ENCODE measurements at places on chromosomes 11 and 22.
A peak's percentile ranks its signal among the peaks of the same experiment; 100 is the strongest.

DNA sequence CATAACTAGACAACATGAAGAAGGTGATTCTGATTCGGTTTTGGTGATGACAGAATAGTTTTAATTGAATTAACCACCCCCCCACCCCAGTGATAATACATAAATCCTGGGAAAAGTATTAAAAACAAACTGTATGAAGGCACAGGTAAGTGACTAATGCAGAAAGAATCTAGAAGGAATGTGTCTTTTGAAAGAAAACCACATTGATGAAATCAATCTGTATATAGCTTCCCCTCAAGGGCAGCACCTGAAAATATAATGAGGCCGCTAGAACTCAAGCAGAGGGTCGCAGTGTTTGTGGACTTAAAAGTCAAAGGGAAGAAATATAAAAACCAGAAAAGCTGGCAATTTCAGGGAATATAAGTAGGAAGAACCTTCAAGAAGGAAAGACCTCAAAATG, 580.5 kb upstream of the CHORDC1 start:
- no peak overlapping the region for H3K27ac ChIP-seq
- H3K4me3 ChIP-seq = no peak overlapping the region
- H3K36me3 ChIP-seq = no peaks in the 10 kb centered on the region
- no peaks in the 10 kb centered on the region for H3K4me1 ChIP-seq

GRCh38 chr11:76269247-76269646, 62.9 kb upstream of the WNT11 start:
- H3K27ac ChIP-seq = no peak overlapping the region
- no peak for DNase-seq
- H3K36me3 ChIP-seq = no peaks in the 10 kb centered on the region
- no peak overlapping the region for H3K4me3 ChIP-seq

- peaks cover 15% of the 10 kb centered on the region for H3K4me1 ChIP-seq
- no peaks in the 10 kb centered on the region for H3K27me3 ChIP-seq
- DNase-seq = no peak
- H3K4me3 ChIP-seq = no peak overlapping the region
- no peak overlapping the region for H3K27ac ChIP-seq
Observed at GRCh38 chr11:10607462-10608132, 39.1 kb upstream of the LYVE1 start.

- no peak for DNase-seq
- H3K27ac ChIP-seq = no peak overlapping the region
- no peaks in the 10 kb centered on the region for H3K27me3 ChIP-seq
- H3K4me3 ChIP-seq = no peak overlapping the region
- H3K4me1 ChIP-seq = no peaks in the 10 kb centered on the region
Observed at GRCh38 chr11:36550385-36551115, 17.3 kb upstream of the RAG1 start.

- H3K27me3 ChIP-seq = no peaks in the 10 kb centered on the region
- peak; percentile 70 for DNase-seq
- H3K4me3 ChIP-seq = no peak overlapping the region
- no peak overlapping the region for H3K27ac ChIP-seq
- no peaks in the 10 kb centered on the region for H3K36me3 ChIP-seq
- no peaks in the 10 kb centered on the region for H3K4me1 ChIP-seq
Observed at GRCh38 chr11:61187505-61188130, 15.7 kb upstream of the PGA3 start.

DNA sequence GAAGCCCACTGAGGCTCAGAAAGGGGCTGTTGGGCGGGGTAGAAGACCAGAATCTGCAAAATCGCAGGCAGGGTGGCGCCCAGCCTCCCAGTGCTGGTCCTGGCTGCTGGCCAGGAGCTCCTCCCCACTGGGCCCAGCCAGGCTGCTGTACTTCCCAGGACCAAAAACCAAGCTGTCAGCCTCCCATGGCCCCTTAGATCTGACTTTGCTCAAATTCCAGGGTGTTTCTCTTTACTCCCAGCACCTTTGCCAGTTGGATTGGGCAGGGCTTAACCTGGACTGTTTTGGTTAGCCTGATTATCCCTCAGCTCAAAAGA, 44.2 kb upstream of the WEE1 start:
- no peak overlapping the region for H3K4me3 ChIP-seq
- H3K27me3 ChIP-seq = no peaks in the 10 kb centered on the region
- no peak for DNase-seq
- no peaks in the 10 kb centered on the region for H3K36me3 ChIP-seq
- no peaks in the 10 kb centered on the region for H3K4me1 ChIP-seq

GRCh38 chr11:123707206-123707605, 34.3 kb downstream of the ZNF202 start:
- H3K4me3 ChIP-seq = no peak overlapping the region
- DNase-seq = no peak
- no peaks in the 10 kb centered on the region for H3K36me3 ChIP-seq
- H3K27me3 ChIP-seq = no peaks in the 10 kb centered on the region

DNA sequence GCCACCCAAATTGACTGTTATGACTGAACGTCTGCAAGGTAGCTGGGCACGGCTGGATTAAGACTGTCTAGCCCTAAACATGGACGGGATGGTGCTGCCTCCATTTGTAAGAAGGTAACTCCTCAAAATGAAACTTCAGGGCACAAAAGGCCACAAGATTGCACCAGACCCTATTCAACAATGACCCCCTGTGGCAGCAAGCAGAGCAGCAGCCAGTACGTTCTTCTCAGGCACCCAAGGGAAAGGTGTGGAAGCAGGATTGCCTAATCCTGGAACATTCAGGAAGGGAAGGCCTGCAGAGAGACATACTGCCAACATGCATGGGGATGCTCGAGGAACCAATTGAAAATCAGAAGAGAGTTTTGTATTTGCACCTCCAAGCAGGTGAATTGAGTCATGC, 4.5 kb upstream of the TBX10 start:
- no peaks in the 10 kb centered on the region for H3K36me3 ChIP-seq
- peaks cover 32% of the 10 kb centered on the region for H3K4me1 ChIP-seq
- H3K4me3 ChIP-seq = no peak overlapping the region
- no peak overlapping the region for H3K27ac ChIP-seq

DNA sequence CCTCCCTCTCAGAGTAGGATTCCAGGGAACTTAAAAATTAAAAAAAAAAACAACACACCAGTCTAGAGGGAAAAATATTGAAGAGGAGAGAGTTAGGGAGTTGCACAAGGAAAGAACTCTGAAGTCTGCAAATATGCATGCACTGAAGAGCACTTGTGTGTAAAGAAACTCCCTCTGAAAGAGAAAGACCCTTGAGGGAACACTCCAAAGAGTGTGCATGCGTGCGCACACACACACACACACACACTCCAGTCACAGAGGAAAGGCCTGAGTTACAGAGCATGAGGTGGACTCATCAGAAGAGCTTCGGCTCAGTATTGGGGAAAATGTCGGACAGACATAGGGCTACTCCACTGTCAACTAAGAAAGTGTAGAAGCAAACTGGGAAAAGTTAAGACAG, 30.1 kb downstream of the GGTLC2 start:
- peaks cover 3% of the 10 kb centered on the region for H3K4me1 ChIP-seq
- no peak overlapping the region for H3K27ac ChIP-seq
- no peaks in the 10 kb centered on the region for H3K27me3 ChIP-seq
- no peak overlapping the region for H3K4me3 ChIP-seq
- DNase-seq = no peak

DNA sequence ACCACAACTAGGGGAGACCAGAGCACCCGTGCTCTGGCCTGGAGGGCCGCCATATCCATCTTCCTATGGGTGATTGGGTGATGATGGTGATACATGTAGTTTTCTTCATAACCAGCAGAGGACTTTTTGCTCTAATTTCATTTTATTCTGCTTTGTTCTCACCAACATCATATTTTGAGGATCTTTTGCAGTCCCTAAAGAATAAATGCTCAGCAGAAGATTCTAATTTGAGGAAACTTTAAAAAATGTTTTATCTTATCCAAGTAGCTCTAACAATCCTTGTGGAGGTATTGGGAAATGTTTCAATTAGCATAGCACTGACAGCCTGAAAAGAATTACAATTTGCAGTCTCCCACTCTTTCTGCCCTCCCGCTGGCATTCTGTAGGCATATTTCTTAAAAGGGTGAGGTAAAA, 544.0 kb downstream of the NTM start:
- H3K4me1 ChIP-seq = no peaks in the 10 kb centered on the region
- H3K4me3 ChIP-seq = no peak overlapping the region
- H3K36me3 ChIP-seq = no peaks in the 10 kb centered on the region
- no peak for DNase-seq
- no peak overlapping the region for H3K27ac ChIP-seq
- no peaks in the 10 kb centered on the region for H3K27me3 ChIP-seq

DNA sequence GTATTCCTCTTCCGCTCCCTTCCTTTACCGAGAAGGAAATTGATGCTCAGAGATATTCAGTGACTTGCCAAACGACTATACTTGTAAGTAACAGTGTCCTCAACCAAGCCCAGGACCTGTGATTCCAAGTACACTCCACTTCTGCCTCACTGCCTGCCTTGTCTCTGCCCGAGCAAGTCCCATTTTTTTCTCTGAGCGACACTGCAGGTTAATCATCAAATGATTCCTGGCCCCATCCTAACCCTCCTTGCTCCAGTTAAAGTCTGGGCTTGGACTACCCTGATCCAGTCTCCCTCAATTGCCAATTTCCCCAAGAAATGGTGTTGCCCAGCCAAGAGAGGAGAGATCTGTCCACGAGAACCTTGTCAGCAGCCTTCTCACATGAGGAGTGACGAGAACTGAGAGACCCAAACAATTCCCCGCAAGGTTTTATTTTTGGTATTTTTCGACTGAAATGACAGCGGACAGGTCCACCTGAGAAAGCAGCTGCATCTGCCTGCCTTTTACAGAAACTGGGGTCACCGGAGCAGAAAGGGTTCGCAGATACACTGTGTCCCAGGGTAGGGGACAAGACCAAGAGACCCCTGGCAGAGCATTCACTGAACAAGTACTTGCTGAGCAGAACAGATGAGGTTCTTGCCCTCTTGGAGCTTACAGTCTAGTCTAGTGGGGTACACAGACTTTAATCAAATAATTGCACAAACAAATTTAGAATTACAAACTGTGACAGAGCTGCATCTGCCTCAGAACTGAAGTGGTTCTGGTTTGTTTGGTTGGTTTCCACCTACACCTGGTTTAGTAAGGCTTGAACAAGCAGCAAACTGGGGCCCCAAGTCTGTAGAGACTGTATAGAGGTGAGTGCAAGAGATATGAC, 11.4 kb downstream of the POU2AF1 start:
- H3K36me3 ChIP-seq = peaks cover 28% of the 10 kb centered on the region
- H3K27me3 ChIP-seq = no peaks in the 10 kb centered on the region
- H3K27ac ChIP-seq = peak overlapping the region; percentile 100

DNA sequence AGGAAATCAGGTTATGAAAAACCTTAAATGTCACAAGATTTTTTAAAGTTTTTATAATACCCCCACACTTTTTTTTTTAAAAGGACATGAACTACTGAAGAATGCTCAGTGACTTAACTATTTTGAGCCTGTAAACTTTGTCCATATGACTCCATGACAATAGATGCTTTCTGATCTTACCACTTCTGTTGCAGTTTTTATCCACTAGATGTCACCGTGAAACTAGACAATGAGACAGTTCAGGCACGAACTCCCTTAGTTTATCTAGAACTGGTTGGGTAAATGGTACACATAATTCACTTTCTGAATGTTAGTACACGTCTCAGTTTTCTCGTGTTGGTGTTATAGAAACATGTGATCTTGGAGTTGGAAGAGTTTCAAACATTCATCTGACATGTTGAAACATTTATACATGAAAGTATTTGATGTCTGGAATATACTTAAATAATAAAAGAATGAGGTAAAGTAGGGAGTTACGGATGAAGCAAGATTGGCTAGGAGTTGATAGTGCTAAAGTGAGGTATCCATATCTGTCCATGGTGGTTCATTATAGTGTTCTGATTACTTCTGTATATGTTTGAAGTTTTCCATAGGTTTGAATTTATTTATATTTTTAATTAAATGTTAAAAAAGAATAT, 8.1 kb downstream of the CCDC15 start:
- DNase-seq = peak; percentile 77
- no peaks in the 10 kb centered on the region for H3K27me3 ChIP-seq
- H3K36me3 ChIP-seq = no peaks in the 10 kb centered on the region
- no peaks in the 10 kb centered on the region for H3K4me1 ChIP-seq
- H3K27ac ChIP-seq = no peak overlapping the region

DNA sequence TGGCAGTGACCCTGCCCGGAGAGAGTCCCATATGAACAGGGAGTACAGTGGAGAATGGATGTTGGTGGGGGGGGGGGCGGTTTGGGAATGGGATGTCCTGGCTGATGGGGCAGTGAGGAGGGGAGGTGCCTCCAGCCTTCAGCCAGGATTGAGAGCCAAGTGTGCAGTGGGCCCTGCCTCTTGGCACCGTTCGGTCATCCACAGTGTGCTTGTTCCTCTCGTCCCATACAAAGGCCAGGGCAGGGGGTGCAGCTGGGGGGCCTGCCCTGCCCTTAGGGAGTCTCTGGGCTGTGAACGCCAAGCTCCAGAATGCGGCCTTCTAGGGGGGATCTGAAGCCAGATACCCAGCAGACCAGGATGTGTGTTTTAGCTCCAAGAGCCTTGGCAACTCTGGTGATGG, 34.0 kb downstream of the KCNC1 start:
- peaks cover 3% of the 10 kb centered on the region for H3K27me3 ChIP-seq
- no peak overlapping the region for H3K4me3 ChIP-seq
- H3K27ac ChIP-seq = no peak overlapping the region

- DNase-seq = no peak
- peak overlapping the region; percentile 59 for H3K27ac ChIP-seq
- no peaks in the 10 kb centered on the region for H3K36me3 ChIP-seq
- peaks cover 31% of the 10 kb centered on the region for H3K4me1 ChIP-seq
- H3K4me3 ChIP-seq = no peak overlapping the region
Observed at GRCh38 chr11:86150847-86151173, 81.9 kb upstream of the PICALM start.

DNA sequence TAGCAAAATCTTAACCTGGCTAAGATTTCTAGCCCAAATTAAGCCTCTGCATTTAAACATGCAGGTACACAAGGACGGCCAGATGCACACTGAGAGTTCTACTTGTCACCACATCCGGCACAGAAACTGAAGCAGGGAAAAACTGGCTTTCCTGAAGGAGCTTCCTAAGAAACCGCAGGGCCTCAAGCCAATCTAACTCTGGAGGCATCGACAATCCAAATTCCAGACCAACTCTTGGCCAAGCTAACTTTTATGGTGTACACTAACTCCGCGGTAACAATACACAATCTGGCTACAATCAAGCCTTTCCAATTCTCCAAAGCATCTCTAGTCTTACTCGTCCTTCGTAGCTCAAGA, 1.2 kb downstream of the MSANTD2 start:
- peaks cover 18% of the 10 kb centered on the region for H3K4me1 ChIP-seq
- peak overlapping the region; percentile 67 for H3K27ac ChIP-seq
- H3K36me3 ChIP-seq = no peaks in the 10 kb centered on the region
- peak overlapping the region; percentile 89 for H3K4me3 ChIP-seq

DNA sequence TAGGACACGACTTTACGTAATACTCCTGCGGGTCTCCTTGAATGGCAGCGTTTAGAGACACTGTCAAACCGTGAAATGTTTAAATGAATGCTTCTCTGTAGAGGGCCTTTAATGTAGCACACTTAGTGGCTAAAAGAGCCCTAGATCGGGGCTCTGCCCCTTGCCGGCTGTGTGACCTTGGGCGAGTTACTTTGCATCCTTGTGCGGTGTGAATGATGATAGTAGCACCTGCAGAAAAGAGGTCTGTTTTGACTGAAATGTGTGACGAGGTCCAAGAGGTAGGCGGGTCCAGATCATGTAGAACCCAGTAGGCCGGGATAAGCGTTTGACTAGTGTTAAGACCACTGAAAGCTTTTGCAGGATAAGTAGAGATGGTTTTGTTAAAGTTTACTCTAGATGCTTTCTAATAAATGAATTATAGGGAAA, 866 bp downstream of the MED17 start:
- H3K27ac ChIP-seq = peak overlapping the region; percentile 96
- no peak for DNase-seq
- peaks cover 10% of the 10 kb centered on the region for H3K4me1 ChIP-seq
- H3K4me3 ChIP-seq = peak overlapping the region; percentile 100
- peaks cover 4% of the 10 kb centered on the region for H3K36me3 ChIP-seq

Data from MM.1S (cell line).